ENCODE measurements at places on chromosomes 12 and 14.

- no peak for DNase-seq
These were observed 3.5 kb upstream of the EIF5 start for GRCh38 chr14:103330536-103330935.

DNA sequence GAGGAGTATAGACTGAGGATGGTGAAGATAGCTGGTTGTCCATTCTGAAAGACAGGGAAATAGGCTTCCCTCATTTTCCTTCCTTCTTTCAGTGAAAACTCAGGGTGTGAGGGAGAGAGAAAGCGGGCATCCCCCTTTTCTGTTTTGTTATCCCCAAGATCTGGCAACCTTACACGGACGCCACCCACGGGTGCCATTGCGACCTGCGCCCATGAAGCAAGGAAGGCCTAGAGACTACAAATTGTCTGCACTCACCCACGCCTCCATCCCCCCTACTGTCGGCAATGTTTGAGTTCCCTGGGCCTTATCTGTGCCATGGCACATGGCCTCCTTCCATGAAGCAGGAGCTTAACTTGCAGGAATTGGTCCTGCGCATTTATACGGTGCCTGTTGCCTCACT is 115.0 kb upstream of the IGF1 start:
- no peak for DNase-seq

DNA sequence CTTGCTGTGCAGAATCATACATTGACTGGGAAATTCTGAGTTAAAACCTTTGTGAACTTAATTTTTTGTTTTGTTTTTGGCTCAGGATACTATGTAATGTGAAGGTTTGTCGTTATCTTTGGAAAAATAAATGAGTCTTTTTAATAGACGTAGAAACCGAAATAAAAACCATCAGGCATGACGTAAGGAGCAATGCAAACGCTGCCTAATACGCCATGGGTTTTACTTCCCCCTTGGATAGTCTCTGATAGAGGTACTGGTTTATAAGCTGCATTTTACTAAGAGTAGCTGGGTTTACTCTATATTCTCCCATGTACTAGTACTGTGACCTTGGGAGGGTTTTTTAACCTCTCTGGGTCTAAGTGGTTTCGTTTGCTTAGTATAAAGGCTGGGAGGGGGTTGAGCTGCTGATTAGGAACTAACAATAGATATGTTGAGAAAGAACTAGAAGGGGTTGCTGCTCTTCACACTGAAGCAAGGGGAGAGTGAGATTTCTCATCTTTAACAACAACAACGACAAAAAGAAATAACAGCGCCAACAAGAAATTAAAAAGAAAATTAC is 66.8 kb upstream of the SLCO1C1 start:
- no peak for DNase-seq

- DNase-seq, result no peak
These were observed 413.1 kb downstream of the ZFP36L1 start for GRCh38 chr14:68379510-68380328.

DNA sequence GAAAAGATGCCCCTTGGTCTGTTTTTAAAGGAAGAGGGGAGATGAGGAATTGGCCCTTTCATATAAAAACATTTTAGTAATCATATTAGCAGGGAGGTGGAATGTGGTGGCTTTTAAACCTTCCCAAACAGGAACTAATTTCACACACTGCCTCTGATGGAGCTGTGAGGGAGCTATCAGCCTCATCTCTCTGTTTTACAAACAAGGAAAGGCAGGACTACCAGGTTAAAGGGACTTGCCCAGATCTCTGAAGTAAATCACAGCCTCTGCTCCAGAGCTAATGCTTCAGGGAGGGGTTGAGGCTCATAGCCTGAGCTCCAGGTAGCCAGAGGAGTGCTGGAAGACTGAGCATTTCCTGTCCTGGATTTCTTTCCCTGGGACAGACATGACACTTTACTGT is 1.1 kb upstream of the BMP4 start:
- no peak for DNase-seq

- no peak for DNase-seq
These were observed 290.2 kb upstream of the FKBP4 start for GRCh38 chr12:2504577-2504976.

GRCh38 chr14:54662491-54663133 is 95.7 kb downstream of the SAMD4A start:
- no peak for DNase-seq

- no peak for DNase-seq
These were observed 193.9 kb downstream of the C12orf42 start for GRCh38 chr12:103301642-103302591.

DNA sequence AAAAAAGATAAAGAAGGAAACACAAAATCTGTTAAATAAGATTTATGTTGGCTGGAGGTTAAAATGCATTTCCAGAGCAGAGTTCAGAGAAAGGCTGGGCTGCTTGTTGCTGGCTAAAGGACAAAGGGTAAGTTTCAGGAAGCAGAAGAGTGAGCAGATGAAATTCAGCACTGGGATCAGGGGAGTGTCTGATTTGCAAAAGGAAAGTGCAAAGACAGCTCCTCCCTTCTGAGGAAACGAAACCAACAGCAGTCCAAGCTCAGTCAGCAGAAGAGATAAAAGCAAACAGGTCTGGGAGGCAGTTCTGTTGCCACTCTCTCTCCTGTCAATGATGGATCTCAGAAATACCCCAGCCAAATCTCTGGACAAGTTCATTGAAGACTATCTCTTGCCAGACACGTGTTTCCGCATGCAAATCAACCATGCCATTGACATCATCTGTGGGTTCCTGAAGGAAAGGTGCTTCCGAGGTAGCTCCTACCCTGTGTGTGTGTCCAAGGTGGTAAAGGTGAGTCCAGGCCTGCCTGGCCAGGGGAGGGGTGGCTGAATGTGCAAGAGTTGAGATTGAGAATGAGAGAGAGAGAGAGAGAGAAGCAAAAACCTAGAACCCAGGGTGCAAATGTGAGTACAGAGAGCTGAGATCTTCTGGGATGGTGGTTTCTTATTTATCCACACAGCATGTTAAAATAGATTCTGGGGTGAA is at the start of gene OAS1:
Gene OAS1 (plus strand): TSS at position 251 of the 703 bp plus-strand sequence. CDS start 78 bp downstream, at position 329.
- DNase-seq, result no peak

- no peak for DNase-seq
These were observed 220.2 kb upstream of the CPNE8 start for GRCh38 chr12:39125566-39125965.

DNA sequence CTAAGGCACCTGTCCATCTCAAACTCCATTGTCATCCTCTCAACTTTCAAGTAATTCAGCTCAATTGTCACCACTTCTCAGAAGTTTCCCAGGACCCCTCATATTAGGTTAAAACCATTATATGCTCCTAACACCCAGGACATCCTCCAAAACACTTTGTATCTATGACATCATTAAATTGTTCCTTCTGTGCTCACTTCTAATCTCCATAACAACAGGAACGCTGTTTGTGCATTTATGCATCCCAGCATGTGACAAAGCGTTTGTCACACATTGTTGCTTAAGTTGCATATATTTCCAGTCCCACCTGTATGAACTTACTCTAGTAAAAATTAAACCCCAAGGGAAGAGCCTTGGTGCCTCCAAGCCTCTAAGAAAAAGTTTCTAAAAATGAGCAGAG is 133.9 kb downstream of the TBX5 start:
- DNase-seq, result no peak

Measured in stimulated activated effector memory CD8-positive, alpha-beta T cell treated with anti-CD3 and anti-CD28 coated beads, Interleukin-12 subunit alpha, Interleukin-12 subunit beta, amount 100 ng/mL, for 72 hours (primary cell).